ENCODE measurements at places on chromosomes 6 and 20. TPM values are rescaled to one million over a fixed set of nuclear protein-coding genes. Genes with fewer than 3 reads are reported as not detected.
A peak's percentile ranks its signal among the peaks of the same experiment; 100 is the strongest.

The FAM217B gene
- 14.4 TPM for total RNA-seq

The TFAP2A gene
- not detected for total RNA-seq

- no peak for DNase-seq
These were observed 74.7 kb downstream of the SOBP start for GRCh38 chr6:107564589-107564951.

- no peak for DNase-seq
These were observed 75.8 kb downstream of the SYTL3 start for GRCh38 chr6:158725704-158726103.

DNA sequence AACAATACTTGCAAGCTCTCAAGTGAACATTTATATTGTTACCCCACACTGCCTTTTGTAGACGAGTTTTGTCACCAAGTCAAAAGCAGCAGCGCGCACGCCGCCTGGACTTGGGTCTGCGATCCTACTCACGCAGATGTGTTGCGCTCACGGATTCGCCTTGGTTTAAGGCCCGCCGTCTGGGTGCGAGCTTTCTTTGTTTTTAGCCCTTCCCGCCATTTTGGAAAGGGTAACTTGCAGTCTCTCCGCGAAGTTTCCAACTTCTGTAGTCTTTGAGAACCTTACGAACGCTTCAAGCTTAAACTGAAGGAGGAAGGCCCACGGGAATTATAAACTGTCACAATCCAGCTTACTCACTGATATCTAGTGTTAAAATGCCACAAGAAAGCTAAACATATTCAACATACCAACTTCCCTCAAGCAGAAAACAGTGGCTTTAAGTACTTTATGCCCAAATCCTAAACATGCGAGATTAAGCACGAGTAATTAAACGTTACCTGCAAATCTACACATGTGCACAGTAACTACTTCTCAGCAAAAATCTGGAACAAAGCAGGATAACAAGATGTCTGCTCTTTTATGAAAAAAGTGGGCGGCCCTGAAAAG is 80.4 kb upstream of the BTN3A2 start:
- peak; percentile 69 for DNase-seq

Measured in uterus (tissue), 4 donors.